ENCODE measurements at places on chromosomes 3 and 15.

GRCh38 chr3:188305220-188305619 is 151.3 kb downstream of the LPP start:
- no peak for DNase-seq

- DNase-seq = no peak
These were observed 281.9 kb downstream of the TLE3 start for GRCh38 chr15:69815793-69816192.

GRCh38 chr15:94674296-94674695 is 442.9 kb downstream of the MCTP2 start:
- DNase-seq = no peak

DNA sequence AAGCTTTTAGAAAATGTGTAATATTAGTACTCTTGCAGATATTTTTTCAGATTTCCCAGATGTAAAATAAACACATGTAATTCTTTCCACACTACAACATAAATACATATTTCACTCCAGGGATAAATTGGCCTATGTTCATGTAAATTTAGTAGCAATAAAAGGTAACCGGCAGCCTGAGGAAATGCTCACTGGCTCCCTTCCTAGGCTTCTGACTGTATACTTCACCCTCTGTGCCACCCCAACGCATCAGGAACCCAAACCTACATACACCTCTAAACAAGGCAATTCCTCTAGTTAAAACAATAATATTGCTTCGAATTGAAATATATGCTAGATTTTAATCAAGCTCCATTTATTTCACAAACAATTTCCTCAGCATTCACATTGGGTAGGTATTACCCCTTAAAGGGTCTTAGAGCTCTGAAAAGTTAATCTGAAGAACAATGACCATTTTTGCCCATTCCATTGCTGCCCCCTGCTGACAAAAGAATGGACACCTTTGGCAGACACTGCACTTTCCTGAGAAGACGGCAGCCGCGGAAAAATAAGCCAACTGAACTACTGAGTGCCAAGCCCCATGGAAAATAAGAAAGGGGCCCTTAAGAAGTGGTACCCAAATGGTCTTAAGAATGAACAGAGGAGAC is 212.5 kb downstream of the OSBPL10 start:
- peak; percentile 14 for DNase-seq

- DNase-seq = no peak
These were observed 694.9 kb downstream of the ZBBX start for GRCh38 chr3:166685246-166685645.

- DNase-seq = no peak
These were observed 78.8 kb downstream of the MCF2L2 start for GRCh38 chr3:183349421-183350157.

- DNase-seq = no peak
These were observed 296.5 kb downstream of the ZIC1 start for GRCh38 chr3:147705651-147706051.

- no peak for DNase-seq
These were observed 6.3 kb downstream of the OXSR1 start for GRCh38 chr3:38171622-38172021.

DNA sequence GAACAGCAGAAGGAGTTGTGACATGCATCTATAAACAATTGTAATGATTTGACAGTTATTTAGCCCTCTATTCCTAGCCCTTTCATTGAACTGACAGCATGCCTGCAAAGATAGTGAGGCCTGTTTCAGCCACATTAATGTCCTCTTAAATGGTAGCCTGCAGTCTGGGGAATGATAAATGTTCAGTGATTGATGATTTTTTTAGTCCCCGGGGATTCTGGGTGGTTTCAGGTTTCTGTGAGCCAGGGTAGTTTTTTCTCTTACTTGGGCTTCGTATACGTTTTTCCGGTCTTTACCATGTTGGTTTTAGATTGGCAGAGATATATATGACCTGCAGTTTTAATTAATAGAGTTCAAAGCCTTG is 172.0 kb downstream of the TCF12 start:
- no peak for DNase-seq

DNA sequence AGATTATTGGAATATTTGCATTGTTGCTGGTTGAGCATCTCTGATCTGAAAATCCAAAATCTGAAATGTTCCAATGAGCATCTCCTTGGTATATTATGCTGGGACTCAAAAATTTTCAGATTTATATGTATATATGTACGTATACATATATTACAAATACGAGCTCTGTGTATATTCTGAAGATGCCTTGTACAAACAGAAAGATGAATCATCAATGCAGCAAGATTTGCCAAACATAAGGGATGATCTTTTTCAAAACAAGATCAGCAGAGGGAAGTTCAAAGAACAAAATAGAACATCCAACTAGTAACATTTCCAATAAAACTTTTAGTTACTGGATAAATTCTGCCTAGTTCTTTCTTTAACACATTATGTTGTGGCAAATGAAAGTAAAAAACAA is 42.5 kb downstream of the HERC1 start:
- DNase-seq = no peak

DNA sequence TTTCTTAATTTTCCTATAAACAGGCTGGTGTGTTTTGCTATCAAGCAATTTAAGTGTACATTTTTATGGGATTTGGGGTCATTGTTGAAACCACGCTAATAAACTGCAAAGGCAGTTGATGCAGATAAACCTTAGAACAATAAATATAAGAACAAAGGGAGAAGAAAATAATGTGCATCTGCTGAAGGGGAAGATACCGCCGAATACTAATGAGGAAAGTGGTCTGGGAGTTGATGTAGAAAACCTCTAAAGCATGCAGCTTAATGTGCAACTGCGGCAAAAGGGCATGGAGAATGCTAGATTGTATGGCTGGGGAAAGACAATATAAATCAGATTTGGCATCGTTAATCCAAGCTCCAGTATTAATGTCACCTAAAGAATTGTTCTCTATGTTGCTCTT is 29.8 kb upstream of the CHL1 start:
- DNase-seq = no peak

GRCh38 chr3:13040361-13041074 is 32.7 kb downstream of the IQSEC1 start:
- no peak for DNase-seq

GRCh38 chr3:65443739-65444446 is 594.8 kb downstream of the MAGI1 start:
- no peak for DNase-seq

DNA sequence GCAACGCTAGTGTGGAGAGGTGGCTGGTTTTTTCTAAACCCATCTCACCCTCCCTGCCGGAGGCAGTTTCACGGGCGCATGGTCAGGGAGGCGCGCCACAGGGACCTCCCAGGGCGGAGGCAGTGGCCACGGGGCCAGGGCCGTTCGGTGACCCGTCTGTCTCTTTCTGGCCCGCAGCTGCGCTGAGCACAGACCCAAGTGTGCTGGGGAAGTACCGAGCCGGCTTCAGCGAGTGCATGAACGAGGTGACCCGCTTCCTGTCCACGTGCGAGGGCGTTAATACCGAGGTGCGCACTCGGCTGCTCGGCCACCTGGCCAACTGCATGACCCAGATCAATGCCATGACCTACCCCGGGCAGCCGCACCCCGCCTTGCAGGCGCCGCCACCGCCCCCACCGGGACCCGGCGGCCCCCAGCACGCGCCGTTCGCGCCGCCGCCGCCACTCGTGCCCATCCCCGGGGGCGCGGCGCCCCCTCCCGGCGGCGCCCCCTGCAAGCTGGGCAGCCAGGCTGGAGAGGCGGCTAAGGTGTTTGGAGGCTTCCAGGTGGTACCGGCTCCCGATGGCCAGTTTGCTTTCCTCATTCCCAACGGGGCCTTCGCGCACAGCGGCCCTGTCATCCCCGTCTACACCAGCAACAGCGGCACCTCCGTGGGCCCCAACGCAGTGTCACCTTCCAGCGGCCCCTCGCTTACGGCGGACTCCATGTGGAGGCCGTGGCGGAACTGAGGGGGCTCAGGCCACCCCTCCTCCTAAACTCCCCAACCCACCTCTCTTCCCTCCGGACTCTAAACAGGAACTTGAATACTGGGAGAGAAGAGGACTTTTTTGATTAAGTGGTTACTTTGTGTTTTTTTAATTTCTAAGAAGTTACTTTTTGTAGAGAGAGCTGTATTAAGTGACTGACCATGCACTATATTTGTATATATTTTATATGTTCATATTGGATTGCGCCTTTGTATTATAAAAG is 1.8 kb downstream of the HES1 start:
- DNase-seq = no peak

- peak; percentile 95 for DNase-seq
These were observed at the start of gene GNAI2 for GRCh38 chr3:50235716-50236483. Gene GNAI2 (plus strand): TSS chr3:50236204. CDS start chr3:50236336, 132 bp downstream.

DNA sequence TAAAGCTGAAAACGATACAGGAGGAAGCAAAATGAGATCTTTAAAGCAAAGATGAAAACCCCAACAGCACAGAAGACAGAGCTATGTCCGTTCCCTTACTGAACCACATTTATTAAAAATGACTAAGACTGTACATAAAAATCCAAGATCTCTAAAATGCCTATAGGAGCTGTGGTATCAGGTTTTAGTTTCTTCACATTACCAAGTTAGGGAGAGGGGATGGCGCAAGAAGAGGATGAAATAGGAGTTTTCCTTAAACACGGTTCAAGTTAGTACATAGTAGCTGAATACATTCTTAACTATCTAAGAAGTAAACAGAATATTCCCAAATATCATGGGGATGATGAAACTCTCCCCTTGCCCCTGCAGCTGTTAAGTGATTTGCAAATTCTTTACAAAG is 6.3 kb downstream of the EOMES start:
- DNase-seq = no peak

- no peak for DNase-seq
These were observed 211.7 kb downstream of the MBNL1 start for GRCh38 chr3:152480282-152480953.

- no peak for DNase-seq
These were observed 34.6 kb upstream of the CACNA2D3 start for GRCh38 chr3:54087581-54088410.

DNA sequence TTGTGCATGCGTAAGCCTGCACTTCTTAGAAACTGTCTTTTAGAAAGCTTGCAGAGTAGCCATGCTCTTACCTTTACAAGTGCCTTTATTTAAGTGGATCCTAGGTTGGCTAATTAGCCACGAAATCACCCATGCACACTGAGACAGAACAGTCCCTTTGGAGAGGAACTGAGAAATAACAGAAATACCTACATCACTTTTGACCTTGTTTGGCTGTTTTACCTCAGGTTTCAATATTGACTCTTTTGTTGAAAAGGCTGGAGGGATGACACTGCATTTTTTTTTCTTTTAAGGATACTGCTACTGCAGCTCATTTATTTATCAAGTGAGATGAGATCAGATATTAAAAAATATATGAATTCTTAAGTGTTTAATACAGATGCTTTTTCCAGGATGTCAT is 155.6 kb upstream of the GOLIM4 start:
- no peak for DNase-seq

GRCh38 chr15:61736790-61737189 is 323.5 kb downstream of the VPS13C start:
- no peak for DNase-seq

- DNase-seq = no peak
These were observed 58.3 kb downstream of the LSM3 start for GRCh38 chr3:14236902-14237301.

DNA sequence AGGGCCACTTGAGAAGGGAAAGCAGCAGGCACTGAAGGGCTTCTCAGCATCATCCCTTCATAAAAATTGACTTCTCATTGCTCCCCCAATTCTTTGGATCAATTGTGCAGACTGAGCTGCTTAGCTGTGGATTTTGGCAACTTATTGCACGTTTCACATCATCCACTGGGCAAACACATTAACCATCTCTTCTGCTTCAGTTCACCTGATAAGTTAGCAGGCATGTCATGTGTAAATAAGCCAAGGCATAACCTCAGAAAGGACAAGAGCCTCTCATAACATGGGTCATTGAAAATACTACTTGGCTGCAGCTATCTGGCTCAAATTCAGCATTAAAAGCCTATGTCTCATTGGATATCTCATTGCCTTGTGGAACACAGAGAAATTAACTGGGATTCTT is 366.5 kb downstream of the LRRC3B start:
- DNase-seq = no peak

DNA sequence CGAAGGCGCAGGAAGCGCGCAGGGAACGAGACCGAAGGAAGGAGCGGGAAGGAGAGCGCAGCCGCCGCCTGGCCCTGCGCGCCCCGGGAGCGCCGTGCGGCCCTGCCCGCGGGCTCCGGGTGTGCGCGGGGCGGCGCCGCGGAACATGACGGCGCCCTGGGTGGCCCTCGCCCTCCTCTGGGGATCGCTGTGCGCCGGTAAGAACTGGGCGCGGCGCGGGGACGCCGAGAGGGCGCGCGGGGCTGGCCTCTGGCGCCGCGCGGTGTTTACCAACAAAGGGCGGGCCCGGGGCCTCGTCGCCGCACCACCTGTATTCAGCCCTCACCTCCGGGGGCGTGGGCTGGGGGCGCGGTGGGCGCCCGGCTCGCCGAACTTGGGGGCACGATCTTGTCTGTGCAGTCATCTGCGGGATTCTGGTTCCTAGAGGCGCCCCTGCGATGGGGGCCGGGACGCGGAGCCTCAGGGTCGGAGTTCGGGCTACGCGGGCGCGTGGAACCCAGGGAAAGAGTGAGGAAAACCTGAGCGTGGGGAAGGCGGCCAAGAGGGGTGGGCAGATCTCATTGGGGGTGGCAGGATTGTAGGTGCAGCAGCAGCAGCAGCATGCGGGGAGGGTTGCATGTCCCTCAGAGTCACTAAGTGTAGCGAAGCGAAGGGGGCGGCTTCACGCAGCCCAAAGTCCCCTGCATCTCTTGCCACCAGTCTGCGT is 641 bp downstream of the ACVR2B start:
- no peak for DNase-seq

- DNase-seq = no peak
These were observed 47.7 kb downstream of the CYP11A1 start for GRCh38 chr15:74319596-74320351.

DNA sequence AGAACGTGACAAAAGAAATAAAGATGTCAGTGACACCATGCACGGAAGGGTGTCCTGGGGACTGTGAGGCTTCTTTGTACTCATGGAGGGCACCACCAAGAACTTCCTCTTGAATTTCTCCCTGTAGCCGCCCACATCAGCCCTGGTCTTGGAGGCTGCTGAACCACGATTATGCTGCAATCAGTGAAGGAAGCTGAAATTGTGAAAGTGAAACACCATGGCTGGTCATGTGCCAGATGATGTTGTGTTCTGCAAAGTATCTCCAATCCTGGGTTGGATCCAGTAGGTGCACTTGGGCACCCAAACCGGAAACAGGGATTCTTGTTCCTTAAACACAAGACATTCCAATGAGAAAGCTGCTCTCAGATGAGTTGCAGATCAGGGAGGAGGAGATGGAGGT is 104.4 kb upstream of the GOLGA6L6 start:
- no peak for DNase-seq

- DNase-seq = no peak
These were observed 72.5 kb downstream of the FOXP1 start for GRCh38 chr3:71511037-71511436.

DNA sequence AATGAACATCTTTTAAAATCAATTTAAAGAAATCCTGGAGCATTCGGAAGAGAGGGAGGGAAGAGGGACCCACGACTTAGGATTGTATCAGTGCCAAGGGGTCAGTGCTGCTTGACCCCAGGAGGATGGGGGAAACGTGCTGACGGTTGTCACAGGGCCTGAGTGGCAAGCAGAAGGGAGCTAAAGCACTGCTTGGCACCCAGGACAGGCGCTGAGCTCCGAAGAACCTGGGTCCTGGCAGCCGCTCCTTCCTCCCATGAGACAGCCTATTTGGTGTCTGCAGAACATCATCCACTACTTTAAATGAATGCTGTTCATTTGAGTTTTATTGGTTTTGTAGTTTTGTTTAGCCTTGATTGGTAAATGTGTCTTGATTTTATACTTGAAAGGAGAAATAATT is 54.5 kb downstream of the RGMA start:
- no peak for DNase-seq
